ENCODE measurements at places on chromosomes 4 and X. TPM values are rescaled to one million over a fixed set of nuclear protein-coding genes. Genes with fewer than 3 reads are reported as not detected.

DNA sequence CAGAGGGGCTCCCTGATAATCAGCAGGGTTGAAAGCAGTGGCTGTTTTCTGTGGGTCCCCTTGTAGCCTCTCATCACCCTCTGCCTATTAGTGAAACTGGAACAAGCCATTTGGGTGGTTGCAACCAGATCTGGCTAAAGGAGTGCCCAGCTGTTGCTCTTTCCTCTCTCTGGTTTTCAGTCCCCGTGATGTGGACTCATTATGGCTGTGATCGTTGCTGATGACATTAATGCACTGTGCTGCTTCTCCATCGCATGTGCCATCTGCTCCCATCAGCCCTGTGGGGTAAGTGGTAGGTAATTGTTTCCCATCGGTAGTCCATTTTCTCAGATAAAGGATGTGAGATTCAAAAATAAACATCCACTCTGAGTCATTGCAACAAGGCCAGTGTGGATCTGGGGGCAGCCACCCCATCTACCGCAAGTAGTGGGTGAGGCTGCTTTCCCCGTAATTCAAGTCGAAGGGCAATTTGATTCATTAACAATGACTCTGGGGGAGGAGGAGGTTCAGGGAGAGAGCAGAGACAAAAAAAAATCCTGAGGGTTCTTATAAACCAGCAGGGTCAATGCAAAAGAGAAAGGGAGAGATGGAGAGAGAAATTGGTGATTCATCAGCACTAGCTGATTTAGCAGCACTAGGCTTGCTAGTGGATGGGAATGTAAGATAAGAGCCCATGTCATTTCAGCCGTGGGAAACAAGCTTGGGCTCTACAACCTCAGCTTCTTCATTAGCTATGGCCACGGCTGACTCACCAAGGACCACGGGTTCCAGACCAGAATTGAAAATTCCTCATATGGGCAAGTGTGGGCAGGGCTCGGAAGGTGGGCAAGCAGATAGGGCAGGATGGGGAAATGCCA is 357.8 kb downstream of the MID1IP1 start:
- DNase-seq, result no peak

GRCh38 chr4:93649828-93650227 is 178.7 kb upstream of the ATOH1 start:
- DNase-seq, result peak; percentile 36

- no peak for DNase-seq
Observed at GRCh38 chr4:67273666-67274065, 271.6 kb downstream of the CENPC start.

GRCh38 chrX:23919148-23919547 is 11.3 kb downstream of the CXorf58 start:
- DNase-seq, result no peak

GRCh38 chr4:149062997-149063396 is 620.8 kb upstream of the NR3C2 start:
- DNase-seq, result no peak

DNA sequence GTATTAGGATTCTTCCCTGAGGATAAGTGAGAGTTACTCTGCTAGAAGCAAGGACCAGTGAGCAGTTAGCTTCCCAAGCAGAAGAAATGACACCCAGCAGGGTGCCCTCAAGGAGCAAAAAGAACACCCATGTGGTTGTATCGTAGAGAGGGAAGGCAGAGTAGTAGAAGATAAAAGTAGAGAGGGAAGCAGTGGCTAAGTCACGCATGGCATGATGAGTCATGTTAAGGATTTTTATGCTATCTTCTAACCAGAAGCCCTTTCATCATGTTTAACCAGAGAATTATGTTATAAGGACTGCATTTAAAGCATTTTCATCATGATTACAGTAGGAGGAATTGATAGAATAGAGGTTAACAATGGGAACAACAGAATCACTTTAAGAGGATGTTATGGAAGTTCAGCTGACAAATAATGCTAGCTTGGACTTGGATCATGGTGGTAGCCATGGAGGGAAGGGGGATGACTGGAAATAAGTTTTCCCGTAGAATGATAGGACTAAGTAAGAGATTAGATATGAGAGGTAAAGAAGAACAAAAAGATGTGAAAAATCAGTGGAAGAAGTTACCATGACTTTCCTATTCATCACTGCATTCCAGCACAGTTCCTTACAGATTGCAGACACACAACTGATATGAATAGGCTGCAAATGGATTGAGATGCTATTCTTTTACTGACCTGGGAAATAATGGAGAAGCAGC is 383.5 kb upstream of the INTU start:
- DNase-seq, result no peak

- DNase-seq, result no peak
Observed at GRCh38 chr4:112668131-112668530, 31.2 kb downstream of the LARP7 start.

DNA sequence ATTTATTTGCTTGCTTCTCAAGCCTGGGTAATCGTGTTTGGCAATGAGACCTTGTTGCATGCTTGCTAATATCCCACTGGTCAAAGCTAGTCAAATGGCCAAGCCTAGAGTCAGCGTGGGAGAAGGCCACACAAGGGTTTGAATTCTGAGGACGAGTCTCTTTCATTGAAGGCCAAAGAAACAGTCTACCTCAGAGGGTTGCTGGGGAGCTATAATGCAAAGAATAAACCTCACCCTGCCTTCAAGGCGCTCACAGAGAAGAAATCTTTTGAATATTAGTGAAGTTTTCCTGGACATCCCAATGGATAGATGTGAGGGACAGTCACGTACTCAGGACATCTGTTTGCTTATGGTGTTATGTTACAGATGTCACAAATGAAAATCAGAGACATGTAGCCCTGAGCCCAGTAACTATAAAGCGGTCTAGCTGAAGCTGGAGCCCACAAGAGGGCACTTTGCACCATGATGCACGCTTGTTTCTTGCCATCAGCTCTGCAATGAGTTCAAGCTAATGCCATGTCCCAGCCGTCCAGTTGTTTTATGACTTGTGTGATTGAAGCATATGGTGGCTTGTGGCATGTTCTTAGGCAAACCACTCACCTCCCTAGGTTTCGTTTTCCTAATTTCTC is 1.1 kb upstream of the TLR3 start:
- DNase-seq, result peak; percentile 52

DNA sequence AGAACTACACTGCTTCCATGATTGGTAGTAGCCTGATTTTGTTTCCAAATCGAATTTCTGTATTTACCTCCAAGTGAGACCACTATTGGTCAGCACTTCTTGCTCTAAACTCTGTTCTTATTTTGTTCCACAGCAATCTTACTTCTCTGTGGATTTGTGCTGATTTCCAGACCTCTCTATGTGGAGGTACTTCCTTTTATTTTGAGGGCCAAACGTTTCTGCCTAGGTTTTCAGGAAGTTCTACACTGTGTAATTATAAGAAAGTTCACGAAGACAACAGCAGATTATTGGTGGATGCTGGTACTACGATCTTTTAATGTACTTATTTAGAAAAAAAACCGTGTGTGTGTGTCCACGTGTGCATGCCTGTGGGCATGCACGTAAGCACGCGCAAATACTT is 46.7 kb downstream of the DTHD1 start:
- DNase-seq, result no peak

GRCh38 chr4:2931512-2932301 is 31.5 kb downstream of the NOP14 start:
- peak; percentile 71 for DNase-seq

- DNase-seq, result no peak
Observed at GRCh38 chr4:120725639-120726580, 196.6 kb downstream of the PRDM5 start.

DNA sequence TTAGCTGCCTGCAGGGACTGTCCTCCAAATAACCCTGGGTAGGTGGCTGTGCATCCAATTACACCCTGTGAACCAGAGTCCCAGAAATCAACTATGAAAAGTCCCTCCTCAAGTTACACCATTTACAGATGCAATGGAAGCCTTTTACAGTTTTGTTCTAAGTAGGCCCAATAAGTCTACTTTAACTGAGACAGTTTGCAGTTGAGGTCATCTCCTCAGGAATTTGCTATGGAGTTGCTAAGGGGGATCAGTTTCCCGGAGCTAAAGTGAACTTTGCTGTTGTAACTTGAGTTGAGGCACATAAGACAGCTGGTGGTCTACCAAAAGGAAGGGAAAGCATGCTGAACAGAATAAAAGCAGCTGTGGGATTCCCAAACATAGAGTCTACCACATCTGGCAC is 121.6 kb upstream of the STK26 start:
- DNase-seq, result no peak

GRCh38 chr4:177937041-177937440 is 494.8 kb upstream of the AGA start:
- DNase-seq, result no peak

DNA sequence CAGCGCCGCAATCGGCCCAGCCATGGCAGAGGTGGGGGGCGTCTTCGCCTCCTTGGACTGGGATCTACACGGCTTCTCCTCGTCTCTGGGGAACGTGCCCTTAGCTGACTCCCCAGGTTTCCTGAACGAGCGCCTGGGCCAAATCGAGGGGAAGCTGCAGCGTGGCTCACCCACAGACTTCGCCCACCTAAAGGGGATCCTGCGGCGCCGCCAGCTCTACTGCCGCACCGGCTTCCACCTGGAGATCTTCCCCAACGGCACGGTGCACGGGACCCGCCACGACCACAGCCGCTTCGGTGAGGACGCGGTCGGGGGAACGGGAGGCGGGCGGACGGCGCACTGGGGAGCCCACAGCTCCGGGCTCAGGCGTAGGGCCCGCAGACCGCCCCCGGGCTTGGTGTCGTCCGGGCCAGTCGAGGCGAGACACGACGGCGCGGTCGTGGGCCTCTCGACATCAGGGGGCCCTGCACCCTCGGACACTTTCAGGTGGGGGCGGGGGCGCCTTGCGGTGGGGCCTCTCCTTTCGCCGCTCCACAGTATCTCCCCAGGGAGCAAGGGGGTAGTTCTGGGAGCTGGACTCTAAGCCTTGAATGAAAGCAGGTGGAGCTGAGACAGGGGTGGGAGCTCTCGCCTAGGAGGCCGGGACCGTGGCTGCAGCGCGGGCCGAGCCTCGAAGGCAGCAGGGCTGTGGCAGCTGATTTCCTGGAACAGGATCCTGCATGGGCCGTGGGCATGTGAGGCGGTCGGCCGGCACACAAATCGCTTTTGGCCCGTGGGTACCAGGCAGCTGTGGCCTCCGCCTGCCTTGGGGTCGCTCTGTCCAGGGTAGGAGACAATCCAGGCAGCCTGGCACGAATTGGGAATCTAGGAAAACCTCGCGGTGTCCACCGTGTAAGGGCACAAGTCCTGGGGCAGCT is 722 bp downstream of the FGF16 start:
- peak; percentile 32 for DNase-seq

Gene NDNF
- total RNA-seq, result 0.17 TPM

Gene SPANXN3
- not detected for total RNA-seq

Gene RTL9
- 0.13 TPM for total RNA-seq

Gene GLRA2
- total RNA-seq, result not detected

Gene SERPINA7
- not detected for total RNA-seq

Gene SAGE1
- total RNA-seq, result not detected

Gene NWD2
- not detected for total RNA-seq

All from H9 (cell line).